ENCODE measurements at places on chromosomes 7 and 10. TPM values are rescaled to one million over a fixed set of nuclear protein-coding genes. Genes with fewer than 3 reads are reported as not detected.

SYPL1 gene
- total RNA-seq, result 96.2 TPM

OPN1SW gene
- total RNA-seq, result not detected

BNIP3 gene
- total RNA-seq, result 235 TPM

TBX20 gene
- total RNA-seq, result 0.59 TPM

HOXA1 gene
- total RNA-seq, result 0.80 TPM

SLC16A12 gene
- 2.6 TPM for total RNA-seq

TMEM178B gene
- 0.64 TPM for total RNA-seq

CLDN4 gene
- total RNA-seq, result 143 TPM

AKR1C4 gene
- total RNA-seq, result not detected

SFRP4 gene
- 13.3 TPM for total RNA-seq

POLR2J2 gene
- total RNA-seq, result 2.7 TPM

SFRP5 gene
- 1.8 TPM for total RNA-seq

UPK3B gene
- total RNA-seq, result 77.9 TPM

HOXA3 gene
- 4.5 TPM for total RNA-seq

OR2A5 gene
- not detected for total RNA-seq

GNG11 gene
- 25.4 TPM for total RNA-seq

NOS3 gene
- 5.1 TPM for total RNA-seq

UTF1 gene
- not detected for total RNA-seq

GOLGA7B gene
- 0.33 TPM for total RNA-seq

BTRC gene
- total RNA-seq, result 24.3 TPM

RASSF4 gene
- 41.1 TPM for total RNA-seq

GNB2 gene
- 113 TPM for total RNA-seq

COL26A1 gene
- not detected for total RNA-seq

LIPK gene
- not detected for total RNA-seq

Data from breast epithelium (tissue), 4 donors.